CD14-positive monocyte (primary cell): ENCODE measurements at places on chromosomes 11 and 22.

DNA sequence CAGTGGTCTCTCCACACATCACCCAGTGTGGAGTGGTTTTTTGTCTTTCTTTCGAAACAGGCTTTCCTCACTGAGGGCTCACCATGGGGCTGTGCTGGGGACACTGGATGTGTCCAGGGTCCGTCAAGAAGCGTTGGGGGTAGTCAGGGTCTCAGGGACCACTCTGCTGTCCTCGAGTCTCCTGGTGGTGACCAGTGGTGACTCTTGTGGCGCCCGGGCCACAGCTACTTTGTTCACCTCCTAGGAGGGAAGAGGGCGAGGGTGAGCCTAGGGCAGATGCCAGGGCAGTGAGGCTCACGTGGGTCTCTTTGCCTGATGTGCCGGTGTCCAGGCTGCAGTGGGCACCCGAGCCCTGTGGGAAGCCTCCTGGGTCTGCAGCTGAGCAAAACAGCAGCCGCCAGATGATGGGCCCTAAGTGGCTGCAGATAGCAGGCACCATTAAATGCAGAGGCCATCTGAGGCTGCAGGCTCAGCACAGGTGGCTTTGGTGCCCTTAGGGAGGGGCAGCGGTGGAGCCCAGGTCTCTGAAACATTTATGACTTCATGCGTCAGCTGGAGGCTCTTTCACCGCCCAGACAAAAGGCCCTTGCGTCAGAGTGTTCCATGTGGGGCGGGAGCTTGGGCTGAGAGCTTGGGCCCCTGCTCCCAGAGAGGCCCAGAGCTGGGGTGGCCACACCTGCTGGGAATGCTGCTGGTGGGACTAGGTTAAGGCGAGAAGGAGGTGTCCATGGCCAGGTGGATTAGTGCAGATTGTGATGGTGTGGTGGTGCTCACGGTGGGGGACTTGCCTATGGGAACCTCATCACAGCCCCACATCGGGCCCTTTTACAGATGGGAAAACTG, 29.5 kb downstream of the KCNQ1 start:
- DNase-seq: no peak
- peaks cover 8% of the 10 kb centered on the region for H3K36me3 ChIP-seq
- no peaks in the 10 kb centered on the region for H3K27me3 ChIP-seq
- H3K4me3 ChIP-seq: no peak overlapping the region
- H3K27ac ChIP-seq: no peak overlapping the region
- H3K4me1 ChIP-seq: peaks cover 10% of the 10 kb centered on the region

DNA sequence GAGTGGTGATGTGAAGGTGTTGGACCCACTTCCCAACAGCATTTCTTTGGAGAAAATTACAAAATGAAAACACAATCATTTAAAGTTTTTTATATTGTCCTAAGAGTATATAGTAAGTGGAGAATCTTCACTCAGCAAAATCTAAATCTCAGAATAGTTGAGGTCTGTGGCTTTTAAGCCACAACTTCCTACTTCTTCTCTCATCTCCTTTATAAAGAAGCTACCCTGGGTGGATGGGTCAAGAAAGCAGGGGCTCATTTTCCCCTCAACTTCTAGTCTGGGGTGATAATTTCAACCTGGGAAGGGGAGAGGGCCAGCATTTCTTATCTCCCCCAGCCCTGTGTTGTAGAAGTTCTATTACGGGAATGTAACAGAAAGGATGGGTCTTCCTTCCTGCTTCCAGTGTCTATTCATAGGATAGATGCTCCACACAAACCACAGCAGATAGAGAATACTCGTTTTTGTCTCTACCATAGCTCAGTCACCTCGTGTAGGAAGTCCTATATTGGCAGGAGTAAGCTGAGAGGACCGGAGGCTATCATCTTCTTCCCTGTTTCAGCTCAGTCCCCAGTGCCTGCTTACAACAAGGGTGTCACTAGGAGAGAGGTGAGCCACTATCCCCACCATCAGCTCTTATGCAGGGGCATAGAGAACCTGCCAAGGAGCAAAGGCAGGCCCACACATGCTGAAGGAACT, 341.5 kb downstream of the CASP12 start:
- no peaks in the 10 kb centered on the region for H3K4me1 ChIP-seq
- no peak overlapping the region for H3K4me3 ChIP-seq
- no peak for DNase-seq
- no peak overlapping the region for H3K27ac ChIP-seq
- peaks cover 7% of the 10 kb centered on the region for H3K27me3 ChIP-seq

DNA sequence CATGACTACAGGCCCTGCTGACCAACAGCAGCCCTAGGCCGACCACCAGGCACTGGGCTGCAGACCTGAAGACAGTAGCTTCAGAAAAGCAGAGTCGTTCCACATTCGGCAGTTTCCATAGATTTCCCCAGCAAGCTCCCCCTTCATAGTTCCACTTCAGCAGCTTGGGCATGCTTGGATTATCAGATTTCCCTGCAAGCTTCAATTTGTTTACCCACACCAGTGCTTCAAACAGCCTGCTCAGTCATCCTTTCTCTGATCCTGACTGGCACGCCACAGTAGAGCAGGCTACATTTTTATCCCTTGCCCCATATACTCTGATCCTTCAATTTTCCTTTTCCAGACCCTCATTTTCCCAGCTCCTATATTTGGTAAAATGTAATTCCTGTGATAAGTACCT, 51.1 kb upstream of the CFAP300 start:
- no peak overlapping the region for H3K27ac ChIP-seq
- H3K36me3 ChIP-seq: no peaks in the 10 kb centered on the region
- DNase-seq: no peak
- no peak overlapping the region for H3K4me3 ChIP-seq
- no peaks in the 10 kb centered on the region for H3K27me3 ChIP-seq

- H3K4me1 ChIP-seq: no peaks in the 10 kb centered on the region
- H3K36me3 ChIP-seq: no peaks in the 10 kb centered on the region
- no peak overlapping the region for H3K27ac ChIP-seq
- no peak for DNase-seq
Observed at GRCh38 chr22:26763633-26764361, 106.4 kb downstream of the MIAT start.

GRCh38 chr22:31723723-31724122, 26.2 kb downstream of the PRR14L start:
- H3K27me3 ChIP-seq: no peaks in the 10 kb centered on the region
- DNase-seq: no peak

DNA sequence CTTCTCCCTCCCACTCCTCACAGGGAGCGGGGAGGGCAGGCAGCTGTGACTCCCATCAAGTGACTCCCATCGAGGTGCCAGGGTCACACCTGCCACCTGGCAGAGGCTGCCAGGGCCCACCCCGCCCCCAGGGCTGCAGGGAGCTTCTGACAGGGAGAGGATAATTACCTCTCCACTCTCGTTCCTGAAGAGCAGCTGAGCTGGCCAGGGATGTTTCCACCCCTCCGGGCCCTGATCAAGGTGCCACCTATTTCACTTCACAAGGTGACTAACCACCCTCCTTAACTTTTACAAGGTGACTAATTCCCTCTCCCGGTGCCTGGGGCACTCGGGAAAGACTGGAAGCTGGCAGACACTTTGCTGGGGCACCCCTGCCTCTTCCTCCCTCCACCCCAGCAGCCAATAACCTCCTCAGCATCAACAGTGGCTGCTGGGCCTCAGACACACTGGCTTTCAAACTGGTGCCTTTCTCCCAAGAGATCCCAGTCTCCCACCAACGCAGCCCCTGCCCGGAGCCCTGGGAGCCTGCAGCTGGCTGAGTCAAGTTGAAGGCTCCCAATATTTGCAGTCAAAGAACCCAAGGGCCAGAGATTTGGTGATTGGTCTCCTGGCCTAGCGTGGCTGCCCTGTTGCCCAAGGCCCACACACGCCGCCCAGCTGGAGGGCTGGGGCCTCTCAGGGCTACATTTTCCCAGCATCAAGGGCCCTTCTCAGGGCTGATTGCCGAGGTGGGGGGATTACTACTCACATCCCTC, 22.0 kb upstream of the MYRF start:
- no peak overlapping the region for H3K27ac ChIP-seq
- no peak for DNase-seq
- peaks cover 3% of the 10 kb centered on the region for H3K36me3 ChIP-seq
- no peak overlapping the region for H3K4me3 ChIP-seq

- no peaks in the 10 kb centered on the region for H3K4me1 ChIP-seq
- H3K36me3 ChIP-seq: no peaks in the 10 kb centered on the region
- H3K27ac ChIP-seq: no peak overlapping the region
- no peak for DNase-seq
- H3K27me3 ChIP-seq: no peaks in the 10 kb centered on the region
Observed at GRCh38 chr22:50710221-50710620, 27.8 kb upstream of the ACR start.

- H3K27me3 ChIP-seq: no peaks in the 10 kb centered on the region
- no peak overlapping the region for H3K27ac ChIP-seq
- peaks cover 8% of the 10 kb centered on the region for H3K4me1 ChIP-seq
Observed at GRCh38 chr22:19987394-19988306, 29.0 kb downstream of the ARVCF start.
